Smooth muscle cell of the umbilical artery (primary cell): ENCODE measurements at places on chromosomes 7 and 10. TPM values are rescaled to one million over a fixed set of nuclear protein-coding genes. Genes with fewer than 3 reads are reported as not detected.

GPER1 gene
- total RNA-seq = 0.59 and 1.6 TPM in 2 replicates

ZRANB1 gene
- total RNA-seq = 20.2 and 22.3 TPM in 2 replicates

SCART1 gene
- total RNA-seq = 1.5 and 2.7 TPM in 2 replicates

NAT16 gene
- total RNA-seq = not detected in 2 replicates

TUBB8 gene
- not detected in 2 replicates for total RNA-seq

PRSS37 gene
- not detected in 2 replicates for total RNA-seq

AS3MT gene
- 3.9 and 5.3 TPM in 2 replicates for total RNA-seq

GNG11 gene
- 26.1 and 27.0 TPM in 2 replicates for total RNA-seq

UBN2 gene
- total RNA-seq = 7.1 and 7.5 TPM in 2 replicates

TMEM130 gene
- total RNA-seq = 0.30 and 0.88 TPM in 2 replicates

GRM3 gene
- total RNA-seq = not detected in 2 replicates

PNLIPRP3 gene
- total RNA-seq = not detected in 2 replicates

CAMK1D gene
- total RNA-seq = 1.8 and 4.4 TPM in 2 replicates

GPR15LG gene
- not detected in 2 replicates for total RNA-seq

FBXW4 gene
- 18.2 and 45.4 TPM in 2 replicates for total RNA-seq

EPHB6 gene
- 2.6 and 3.6 TPM in 2 replicates for total RNA-seq

COL13A1 gene
- total RNA-seq = 17.2 and 25.7 TPM in 2 replicates

VWA2 gene
- total RNA-seq = not detected in 2 replicates

ANLN gene
- total RNA-seq = 6.2 and 47.3 TPM in 2 replicates

POT1 gene
- total RNA-seq = 33.3 and 34.4 TPM in 2 replicates

ANKRD61 gene
- total RNA-seq = 0.23 TPM in 1 of 2 replicates, not detected in the other

ERVW-1 gene
- total RNA-seq = not detected in 2 replicates

IQUB gene
- total RNA-seq = 0.51 and 0.89 TPM in 2 replicates

UCN3 gene
- not detected in 2 replicates for total RNA-seq

LDB3 gene
- 0.30 and 0.46 TPM in 2 replicates for total RNA-seq

EPO gene
- total RNA-seq = not detected in 2 replicates

PSMG3 gene
- total RNA-seq = 13.5 and 17.2 TPM in 2 replicates

STK32C gene
- 8.0 and 8.5 TPM in 2 replicates for total RNA-seq

PPP1R17 gene
- total RNA-seq = not detected in 2 replicates

EBF3 gene
- total RNA-seq = not detected in 2 replicates

LIPF gene
- not detected in 2 replicates for total RNA-seq

CRHR2 gene
- total RNA-seq = not detected in 2 replicates

H2BK1 gene
- not detected in 2 replicates for total RNA-seq

ENKUR gene
- 0.18 TPM in 1 of 2 replicates, not detected in the other for total RNA-seq

C10orf67 gene
- total RNA-seq = 0.18 TPM in 1 of 2 replicates, not detected in the other

CAV1 gene
- 57.0 and 517 TPM in 2 replicates for total RNA-seq

DHTKD1 gene
- 22.9 and 25.3 TPM in 2 replicates for total RNA-seq

PIK3AP1 gene
- total RNA-seq = 0.88 and 0.89 TPM in 2 replicates

CALCR gene
- not detected in 2 replicates for total RNA-seq

C10orf105 gene
- not detected in 2 replicates for total RNA-seq

ZNF37A gene
- total RNA-seq = 12.8 and 17.1 TPM in 2 replicates

PHF14 gene
- total RNA-seq = 24.9 and 30.7 TPM in 2 replicates
